GM18507 (cell line): ENCODE measurements at places on chromosomes 6 and 20.

GRCh38 chr6:40719671-40720374 lies 132.7 kb upstream of the LRFN2 start:
- DNase-seq: no peak

DNA sequence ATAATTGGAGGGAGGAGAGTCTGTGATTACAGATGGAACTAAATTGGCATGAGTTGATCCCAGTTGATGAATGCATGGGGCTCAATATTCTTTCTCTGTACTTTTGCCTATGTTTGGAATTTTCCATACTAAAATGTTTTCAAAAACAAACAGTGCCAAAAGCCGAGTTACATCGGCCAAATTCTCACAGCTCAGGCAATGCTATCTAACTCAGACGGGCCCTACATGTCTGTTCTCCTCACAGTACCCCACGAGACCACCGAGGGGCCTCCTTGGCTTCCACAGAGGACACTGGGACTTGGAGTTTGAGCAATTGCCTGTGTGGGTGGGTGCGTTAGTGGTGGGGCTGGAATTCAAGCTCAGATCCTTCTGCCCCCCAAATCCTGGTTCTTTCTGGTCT lies 413.2 kb downstream of the CDH26 start:
- DNase-seq: no peak

DNA sequence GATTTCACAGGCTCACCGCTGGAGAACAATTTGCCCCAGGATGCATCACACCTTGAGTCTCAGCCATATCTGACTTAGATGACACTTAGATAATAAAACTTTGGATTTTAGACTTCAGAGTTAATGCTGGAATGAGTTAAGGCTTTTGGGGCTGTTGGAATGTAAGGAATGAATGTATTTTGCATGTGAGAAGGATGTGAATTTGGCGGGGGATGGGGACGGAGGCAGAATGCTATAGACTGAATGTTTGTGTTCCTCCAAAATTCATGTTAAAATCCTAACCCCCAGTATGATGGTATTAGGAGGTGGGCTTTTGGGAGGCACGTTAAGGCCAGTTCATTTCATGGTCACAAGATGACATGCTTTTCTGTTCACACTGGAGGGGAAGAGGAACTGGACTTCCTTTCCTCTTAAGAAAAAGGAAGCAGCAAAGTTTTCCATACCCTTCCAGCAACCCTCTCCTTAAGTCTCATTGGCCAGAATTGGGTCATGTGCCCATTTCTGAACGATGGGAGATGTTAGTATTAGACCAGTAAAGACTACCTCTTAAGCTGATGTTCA lies 5.8 kb upstream of the SRXN1 start:
- no peak for DNase-seq

DNA sequence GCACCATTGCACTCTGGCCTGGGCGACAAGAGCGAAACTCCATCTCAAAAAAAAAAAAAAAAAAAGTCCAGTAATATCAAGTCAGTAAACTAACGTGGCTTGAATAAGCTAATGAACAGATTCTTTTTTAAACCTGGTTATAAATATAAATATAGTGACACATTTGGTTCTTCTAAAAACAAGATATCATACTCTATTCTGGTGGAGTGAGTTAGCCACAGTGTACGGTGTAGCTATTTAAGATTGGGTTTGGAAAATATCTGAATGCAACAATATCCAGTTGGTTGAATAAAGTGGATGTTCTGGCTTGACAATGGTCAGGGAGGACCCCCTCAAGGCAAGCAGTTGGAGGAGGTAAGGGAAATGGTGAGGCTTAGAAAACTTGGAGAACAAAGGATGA lies 5.9 kb upstream of the DEK start:
- no peak for DNase-seq

GRCh38 chr20:31903627-31904386 lies 33.4 kb downstream of the TTLL9 start:
- DNase-seq: no peak

DNA sequence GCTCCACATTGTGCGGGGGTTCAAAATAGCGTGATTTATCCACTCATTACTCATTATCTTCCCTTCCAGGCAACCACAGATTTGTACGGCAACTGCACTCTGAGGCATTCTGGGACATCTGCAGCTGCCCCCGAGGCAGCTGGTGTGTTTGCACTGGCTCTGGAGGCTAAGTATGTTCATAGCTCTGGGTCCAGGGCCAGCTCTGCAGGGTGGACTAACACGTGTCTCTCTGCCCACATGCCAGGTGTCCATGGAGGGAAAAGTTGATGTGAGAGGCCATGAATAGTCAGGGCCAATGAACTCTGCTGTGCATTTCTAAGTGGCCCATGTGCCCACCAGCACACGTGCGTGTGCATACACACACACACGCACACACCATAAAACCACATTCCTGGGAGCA lies 74.9 kb downstream of the BFSP1 start:
- DNase-seq: no peak

DNA sequence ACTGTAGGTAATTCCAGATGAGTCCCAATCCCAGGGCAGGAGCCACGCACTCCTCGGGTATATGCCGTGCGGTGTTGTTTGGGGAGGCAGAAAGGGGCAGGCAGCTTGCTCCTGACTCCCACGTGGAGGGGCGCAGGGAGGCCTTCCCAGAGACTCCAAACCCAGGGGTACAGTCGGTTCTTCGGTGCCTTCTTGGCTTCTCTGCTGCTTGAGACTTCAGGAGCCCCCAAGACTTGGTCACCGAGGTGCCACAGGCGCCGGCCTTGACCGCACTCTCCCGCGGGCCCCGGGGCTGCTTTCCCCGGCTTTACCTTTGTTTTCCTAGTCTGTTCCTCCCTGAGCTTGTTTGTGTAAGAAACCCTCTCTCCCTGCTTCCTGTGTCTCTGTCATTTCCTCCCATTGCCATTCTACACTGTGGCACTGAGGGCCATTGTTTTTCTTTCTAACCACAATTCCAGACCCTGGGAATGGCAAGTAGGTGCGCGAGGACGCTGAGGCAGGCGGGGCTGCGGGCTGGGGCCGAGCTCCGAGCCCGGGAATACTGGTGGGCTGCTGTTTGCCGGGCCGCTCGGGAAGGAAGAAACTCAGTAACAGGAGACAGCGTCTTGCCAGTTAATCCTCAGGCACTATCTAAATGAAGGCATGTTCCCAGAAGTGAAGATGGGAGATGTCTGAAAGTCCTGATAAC lies 215.6 kb upstream of the HEY2 start:
- no peak for DNase-seq

DNA sequence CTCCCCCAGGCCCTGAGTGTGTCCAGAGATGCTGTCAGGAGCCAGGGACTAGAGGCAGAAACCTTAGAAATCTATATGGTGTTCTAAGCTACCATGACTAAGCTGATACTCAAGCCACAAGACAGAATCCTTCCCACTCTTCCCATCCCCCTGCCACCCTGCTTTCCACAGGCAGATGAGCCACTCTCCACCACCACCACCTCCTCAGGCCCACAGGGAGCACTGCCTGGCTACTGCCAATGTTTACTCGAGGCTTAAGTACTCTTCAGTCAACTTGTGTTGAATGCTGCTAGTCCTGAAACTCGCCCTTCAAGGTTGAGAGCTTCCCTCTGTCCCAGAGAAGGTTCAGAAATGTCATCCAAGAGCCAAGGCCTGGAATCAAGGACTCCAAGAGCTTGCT lies 56.2 kb downstream of the CENPW start:
- DNase-seq: no peak

DNA sequence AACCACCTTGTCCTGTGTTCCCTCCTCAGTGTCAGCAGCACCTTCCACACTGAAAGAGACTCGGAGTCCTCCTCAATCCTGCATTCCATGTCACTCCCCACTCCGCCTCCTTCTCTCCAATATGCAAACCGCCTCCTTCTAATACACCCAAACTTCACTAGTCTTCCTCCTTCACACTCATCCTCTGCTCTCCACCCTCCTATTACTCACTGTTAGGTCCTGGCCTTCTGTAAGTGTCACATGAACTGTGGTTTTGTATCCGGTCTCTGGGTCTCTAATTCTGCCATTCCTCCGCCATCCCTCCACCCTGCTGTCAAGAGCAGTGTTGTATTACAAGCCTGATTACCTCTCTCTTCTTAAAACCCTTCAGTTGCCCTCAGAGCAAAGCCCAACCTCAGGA lies 200.5 kb upstream of the CDYL start:
- DNase-seq: no peak

GRCh38 chr20:50130356-50130723 lies 17.4 kb upstream of the UBE2V1 start:
- no peak for DNase-seq

- no peak for DNase-seq
Observed at GRCh38 chr6:11722220-11722619, 56.4 kb downstream of the ADTRP start.

DNA sequence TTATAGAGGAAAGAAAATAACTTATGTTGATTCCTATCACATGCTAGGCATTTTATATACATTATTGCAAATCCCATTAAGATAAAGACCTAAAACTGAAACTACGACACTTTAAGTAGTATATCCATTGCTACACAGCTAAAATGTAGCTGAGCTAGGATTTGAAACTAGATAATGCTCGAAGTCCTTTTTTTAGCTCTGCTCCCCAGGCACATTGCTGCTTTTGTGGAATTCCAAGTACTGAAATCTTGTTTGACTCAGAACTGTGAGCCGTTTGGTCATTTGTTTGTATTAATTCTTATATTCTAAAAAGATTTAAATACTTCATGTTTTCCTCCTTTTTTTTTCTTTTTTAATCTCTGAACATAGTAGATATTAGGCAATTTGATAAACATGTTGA lies 644.8 kb downstream of the HACE1 start:
- DNase-seq: no peak

- DNase-seq: no peak
Observed at GRCh38 chr20:5474646-5475550, 158.1 kb upstream of the PROKR2 start.

DNA sequence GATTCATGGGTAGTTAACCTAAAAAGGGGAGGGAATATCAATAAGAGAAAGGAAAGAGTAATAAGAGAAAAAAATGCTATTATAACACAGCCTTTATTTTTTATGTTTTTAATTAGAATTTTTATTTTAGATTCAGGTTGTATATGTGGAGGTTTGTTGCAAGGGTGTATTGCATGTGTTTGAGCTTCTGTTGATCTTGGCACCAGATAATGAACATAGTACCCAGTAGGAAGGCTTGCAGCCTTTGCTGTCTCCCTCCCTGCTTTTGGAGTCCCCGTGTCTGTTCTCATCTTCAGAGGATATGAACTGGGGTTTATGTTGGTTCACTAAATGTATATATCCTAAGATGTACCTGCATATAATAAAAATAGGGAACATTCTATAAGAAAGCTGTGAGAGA lies 250.0 kb downstream of the UST start:
- DNase-seq: no peak

GRCh38 chr20:63121246-63121645 lies 94.7 kb downstream of the YTHDF1 start:
- DNase-seq: no peak

DNA sequence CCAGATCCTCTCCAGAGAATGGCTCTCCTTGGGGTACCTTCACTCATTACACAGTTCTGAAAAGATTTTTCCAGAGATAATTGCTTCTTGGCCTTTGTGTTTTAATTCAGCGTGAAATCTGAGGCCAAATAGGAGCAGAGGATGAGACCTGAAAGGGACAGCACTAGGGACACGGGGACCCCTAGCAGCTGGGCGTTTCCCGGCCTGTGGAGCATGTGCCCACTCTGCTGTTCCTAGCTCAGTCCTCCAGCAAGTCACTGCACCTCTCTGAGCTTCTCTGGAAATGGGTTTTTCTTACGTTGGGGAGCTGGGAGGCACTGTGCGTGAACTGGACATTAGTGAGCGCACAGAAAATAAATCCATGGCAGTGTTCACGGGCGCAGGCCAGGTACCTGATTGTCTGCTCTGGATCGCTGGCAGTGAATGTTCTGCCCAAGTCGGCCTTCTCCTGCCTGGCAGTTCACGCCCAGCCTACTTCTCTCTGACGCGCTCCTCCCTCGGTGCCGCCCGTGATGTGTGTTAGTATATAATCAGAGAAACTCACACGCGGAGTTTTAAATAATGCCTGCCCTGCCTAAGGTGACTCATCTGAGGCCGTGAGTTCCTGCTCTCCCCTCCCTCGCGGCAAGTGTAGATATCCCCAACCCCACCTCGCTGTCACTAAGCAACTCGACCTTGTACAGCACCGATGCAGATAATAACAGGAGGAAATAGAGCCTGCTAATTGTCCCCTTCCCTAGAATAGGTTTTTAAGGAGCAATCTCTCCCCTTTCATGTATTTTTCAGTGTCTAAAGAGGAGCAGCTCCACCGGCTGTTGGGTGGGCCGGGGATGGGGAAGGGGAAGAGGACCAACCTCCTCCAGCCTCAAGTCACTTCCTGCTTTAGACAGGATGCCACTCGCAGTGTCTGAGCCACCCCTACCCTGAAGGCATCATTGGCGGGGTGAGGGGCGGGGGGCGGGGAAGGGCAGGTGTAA lies 2.7 kb upstream of the TUBB2A start:
- no peak for DNase-seq

DNA sequence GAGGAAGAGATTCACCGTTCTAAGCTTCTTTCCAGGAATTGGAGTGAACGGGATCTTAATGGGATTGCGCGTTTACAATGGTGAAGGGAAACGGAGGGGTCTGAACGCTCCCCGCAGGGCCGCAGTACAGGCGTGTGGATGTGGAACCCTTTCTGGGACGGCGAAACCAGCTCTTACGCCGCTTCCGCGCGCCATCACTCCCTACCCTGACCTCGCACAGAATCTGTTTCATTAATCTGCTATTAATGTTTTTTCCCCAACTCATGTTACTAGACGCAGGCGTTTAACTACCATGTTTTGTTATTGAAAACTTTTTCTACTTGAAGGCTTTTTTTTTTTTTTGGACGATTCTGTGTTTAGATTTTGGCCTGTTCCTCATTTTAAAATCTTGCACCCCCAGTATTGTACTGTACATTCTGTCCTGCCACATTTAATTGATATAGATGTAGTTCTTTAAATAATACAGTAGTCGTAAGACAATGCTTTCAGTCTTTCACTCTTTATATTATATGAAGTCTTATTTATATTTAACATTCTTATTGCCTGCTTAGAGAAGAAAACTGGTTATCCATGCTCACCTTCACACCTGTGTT lies 696 bp upstream of the SUPT3H start:
- DNase-seq: no peak

DNA sequence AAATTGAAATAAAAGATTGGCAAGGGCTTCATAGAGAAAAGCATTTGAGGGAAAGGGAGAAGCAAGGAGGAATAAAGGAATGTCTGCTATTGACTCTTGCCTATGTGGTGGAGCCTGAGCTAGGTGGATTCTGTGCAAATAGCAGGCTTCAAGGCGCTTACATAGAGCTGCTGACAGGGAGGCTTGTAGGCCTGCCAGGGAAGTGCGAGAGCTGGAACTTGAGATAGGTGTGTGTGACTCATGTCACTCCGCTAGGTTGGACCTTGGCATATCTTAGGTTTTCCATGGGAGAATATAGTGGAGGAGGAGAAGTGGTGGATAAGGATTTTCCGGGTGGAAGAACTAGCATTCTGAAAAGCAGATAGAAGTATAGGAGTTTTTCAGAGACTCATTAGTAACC lies 14.0 kb downstream of the SNRNP48 start:
- DNase-seq: no peak

- no peak for DNase-seq
Observed at GRCh38 chr6:112770308-112770707, 423.2 kb downstream of the RFPL4B start.

GRCh38 chr20:58711266-58712051 lies 18.9 kb downstream of the NPEPL1 start:
- DNase-seq: no peak

GRCh38 chr6:110458476-110458875 lies 17.9 kb downstream of the SLC22A16 start:
- DNase-seq: no peak
